ENCODE measurements at places on chromosomes 11 and 22.

- peak; percentile 60 for DNase-seq
Observed at GRCh38 chr11:19557720-19558140, 154.9 kb upstream of the NAV2 start.

- no peak for DNase-seq
Observed at GRCh38 chr22:43553451-43554258, 141.8 kb downstream of the MPPED1 start.

- no peak for DNase-seq
Observed at GRCh38 chr11:74437441-74438042, 29.8 kb downstream of the KCNE3 start.

GRCh38 chr11:83118814-83119213, 38.1 kb upstream of the PCF11 start:
- DNase-seq = no peak

GRCh38 chr11:34509336-34509876, 4.2 kb downstream of the ELF5 start:
- DNase-seq = no peak

GRCh38 chr11:120929664-120930154, 94.2 kb upstream of the TBCEL start:
- DNase-seq = peak; percentile 29

GRCh38 chr11:832529-833113, at the start of gene CD151:
Gene CD151 (plus strand): TSS chr11:832952. CDS start chr11:836070, 3,118 bp downstream.
- peak; percentile 39 for DNase-seq

- no peak for DNase-seq
Observed at GRCh38 chr22:25748140-25748539, 6.2 kb downstream of the MYO18B start.

GRCh38 chr22:33382436-33382835, 324.3 kb upstream of the SYN3 start:
- DNase-seq = no peak

DNA sequence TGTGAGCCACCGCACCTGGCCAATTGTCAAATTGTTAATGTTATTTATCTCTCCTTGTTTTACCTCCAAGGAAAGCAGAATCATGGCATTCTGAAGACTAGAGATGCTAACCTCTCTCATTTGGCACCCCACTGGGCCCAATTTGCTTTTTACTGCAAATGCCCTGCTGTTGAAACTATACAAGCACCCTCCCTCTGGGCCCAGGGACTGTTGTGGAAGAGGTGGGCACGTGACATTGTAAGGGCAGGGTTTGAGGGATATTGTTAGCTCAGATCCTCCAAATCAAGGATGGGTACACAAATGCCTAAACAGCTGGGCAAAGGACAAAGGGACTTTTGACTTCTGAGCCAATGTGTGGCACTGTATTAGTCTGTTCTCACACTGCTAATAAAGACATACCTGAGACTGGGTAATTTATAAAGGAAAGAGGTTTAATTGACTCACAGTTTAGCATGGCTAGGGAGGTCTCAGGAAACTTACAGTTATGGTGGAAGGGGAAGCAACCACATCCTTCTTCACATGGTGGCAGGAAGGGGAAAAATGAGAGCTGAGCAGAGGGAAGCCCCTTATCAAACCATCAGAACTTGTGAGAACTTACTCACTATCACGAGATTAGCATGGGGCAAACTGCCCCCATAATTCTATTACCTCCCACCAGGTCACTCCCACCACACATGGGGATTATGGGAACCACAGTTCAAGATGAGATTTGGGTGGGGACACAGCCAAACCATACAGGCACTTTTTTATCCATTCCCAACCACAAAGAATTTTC, 6.5 kb upstream of the ALDH3B2 start:
- DNase-seq = no peak

DNA sequence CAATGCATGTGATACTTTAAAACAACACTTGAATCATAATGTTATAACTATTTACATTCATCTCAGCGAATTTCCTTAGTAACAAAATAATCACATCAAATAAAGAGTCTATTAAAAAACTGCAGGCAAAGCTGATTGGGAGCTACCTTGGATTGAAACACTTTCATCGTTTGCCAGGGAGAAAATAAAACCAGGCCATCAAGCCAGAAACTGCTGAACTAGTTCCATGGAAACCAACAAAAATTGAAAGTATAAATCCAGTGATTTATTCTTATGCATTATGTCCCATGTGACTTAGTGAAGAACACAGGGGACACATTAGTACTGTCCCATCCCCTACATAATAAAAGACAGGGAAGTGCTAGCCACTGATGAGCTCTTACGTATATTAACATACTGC, 21.7 kb downstream of the SLC35F2 start:
- DNase-seq = no peak

DNA sequence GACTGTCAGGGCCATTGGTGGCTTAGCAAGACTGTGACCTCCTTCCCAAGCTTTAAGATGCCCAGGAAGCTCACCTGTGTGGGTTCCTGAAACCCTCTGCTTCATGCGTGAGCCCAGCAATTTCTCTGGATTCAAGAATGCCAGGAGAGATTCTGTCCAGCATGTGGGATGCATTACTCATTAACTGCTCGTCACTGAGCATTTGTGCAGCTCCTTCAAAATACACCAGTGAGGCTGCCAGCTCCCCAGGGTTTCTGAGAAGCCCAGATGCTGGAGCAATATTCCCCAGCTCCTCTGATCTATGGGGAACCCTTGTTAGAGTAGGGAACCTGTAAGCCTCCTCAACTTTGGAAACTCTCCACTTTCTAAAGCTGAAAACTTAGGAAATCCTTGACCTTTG, 126.5 kb downstream of the CHST1 start:
- no peak for DNase-seq

DNA sequence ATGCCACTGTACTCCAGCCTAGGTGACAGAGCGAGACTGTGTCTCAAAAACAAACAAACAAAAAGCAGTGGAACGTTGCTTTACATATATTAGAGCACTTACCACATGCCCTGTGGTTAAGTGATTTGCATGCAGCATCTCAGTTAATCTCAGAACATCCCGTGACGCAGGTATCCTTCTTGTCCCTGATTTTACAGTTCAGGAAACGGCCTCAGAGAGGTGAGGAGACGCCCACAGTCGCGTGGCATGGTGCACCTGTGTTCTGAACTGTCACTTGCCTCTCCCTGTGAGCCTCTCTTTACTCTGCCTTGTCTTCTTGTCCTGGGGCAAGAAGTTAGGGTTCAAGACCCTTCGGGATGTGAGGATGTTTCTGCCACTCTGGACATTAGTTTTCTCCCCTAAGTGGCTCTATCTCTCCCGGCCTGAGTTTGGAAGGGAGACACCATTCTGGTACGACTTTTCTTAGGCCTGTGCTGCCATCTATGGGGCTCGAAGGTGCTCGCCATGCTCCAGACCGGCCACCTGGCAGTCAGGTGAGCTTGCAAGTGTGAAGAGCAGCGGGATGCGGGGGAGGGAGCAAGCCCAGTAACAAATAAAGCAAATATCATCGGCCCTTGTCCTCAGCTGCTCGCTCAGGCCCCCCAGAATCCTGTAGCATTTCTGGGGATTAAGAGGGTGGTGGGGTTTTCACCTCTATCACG, 25.6 kb downstream of the YWHAH start:
- DNase-seq = peak; percentile 77
